Activated CD4-positive, alpha-beta memory T cell treated with anti-CD3 and anti-CD28 coated beads for 36 hours (primary cell): ENCODE measurements at places on chromosomes 12 and 14. TPM values are rescaled to one million over a fixed set of nuclear protein-coding genes. Genes with fewer than 3 reads are reported as not detected.

FGF23 gene
- not detected for total RNA-seq

LBHD2 gene
- total RNA-seq: not detected

DTX1 gene
- total RNA-seq: 12.4 TPM

EPYC gene
- not detected for total RNA-seq

ASIC1 gene
- 1.6 TPM for total RNA-seq

GPR162 gene
- total RNA-seq: not detected

SLC38A4 gene
- total RNA-seq: not detected

RNASE7 gene
- total RNA-seq: not detected

PIANP gene
- 0.44 TPM for total RNA-seq

GRCh38 chr14:39342768-39343167, 89.5 kb downstream of the FBXO33 start:
- no peaks in the 10 kb centered on the region for H3K27me3 ChIP-seq
- no peak for DNase-seq
- peaks cover 12% of the 10 kb centered on the region for H3K4me1 ChIP-seq
- peaks cover 17% of the 10 kb centered on the region for H3K36me3 ChIP-seq
- H3K4me3 ChIP-seq: no peak overlapping the region

- no peak for DNase-seq
- peaks cover 21% of the 10 kb centered on the region for H3K4me1 ChIP-seq
- no peaks in the 10 kb centered on the region for H3K27me3 ChIP-seq
- no peak overlapping the region for H3K27ac ChIP-seq
These were observed 13.8 kb downstream of the ZCCHC8 start for GRCh38 chr12:122486805-122487426.

DNA sequence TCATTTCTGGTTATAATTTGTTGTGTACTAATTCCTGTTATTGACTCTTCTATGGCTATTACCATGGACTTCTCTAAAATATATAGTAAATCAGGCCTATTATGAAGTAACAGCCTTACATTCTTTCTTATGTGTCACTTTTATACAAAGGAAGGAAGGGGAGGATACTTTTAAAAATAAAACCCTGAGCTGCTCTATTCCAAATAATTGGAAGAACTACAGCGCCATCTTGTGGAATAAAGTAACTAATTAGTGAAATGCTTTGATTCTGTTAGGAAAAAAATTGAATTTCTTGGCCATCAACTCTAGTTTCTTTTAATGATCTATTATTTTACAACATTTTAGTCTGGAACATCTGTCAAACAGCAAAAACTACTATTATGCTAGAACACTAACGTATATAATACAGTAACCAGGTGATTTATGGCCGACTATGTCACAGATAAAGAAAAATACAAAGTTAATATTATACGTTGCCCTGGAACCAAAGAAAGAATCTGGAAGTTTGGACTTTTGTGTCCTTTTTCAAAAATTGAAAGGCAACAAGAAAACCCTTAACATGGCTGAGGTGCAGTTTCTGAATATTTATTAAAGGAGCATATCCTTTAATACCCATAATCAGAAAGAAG, 55.0 kb upstream of the NELL2 start:
- DNase-seq: no peak
- no peak overlapping the region for H3K27ac ChIP-seq
- H3K36me3 ChIP-seq: no peaks in the 10 kb centered on the region
- no peaks in the 10 kb centered on the region for H3K27me3 ChIP-seq
- H3K4me1 ChIP-seq: no peaks in the 10 kb centered on the region

DNA sequence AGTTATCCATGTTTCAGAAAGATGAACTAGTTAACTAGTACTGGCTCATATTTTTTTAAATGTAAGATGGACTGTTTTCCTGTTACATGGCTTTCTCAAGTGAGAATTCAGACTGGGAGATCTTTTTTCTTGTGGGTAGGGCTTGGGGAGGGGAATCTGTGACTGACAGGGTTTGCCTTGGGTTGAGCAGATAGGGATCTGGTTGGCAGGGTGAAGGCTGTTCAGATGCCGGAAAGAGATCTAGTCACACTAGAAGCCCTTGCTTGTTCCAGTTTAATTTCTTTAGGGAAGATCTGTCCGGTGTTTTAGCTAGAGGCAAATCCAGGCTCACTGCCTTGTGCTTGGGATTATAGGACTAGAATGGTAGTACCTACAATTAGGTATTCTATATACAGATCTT, 63.2 kb downstream of the FBXO33 start:
- peaks cover 23% of the 10 kb centered on the region for H3K36me3 ChIP-seq
- no peaks in the 10 kb centered on the region for H3K27me3 ChIP-seq
- H3K4me3 ChIP-seq: no peak overlapping the region
- no peak overlapping the region for H3K27ac ChIP-seq

DNA sequence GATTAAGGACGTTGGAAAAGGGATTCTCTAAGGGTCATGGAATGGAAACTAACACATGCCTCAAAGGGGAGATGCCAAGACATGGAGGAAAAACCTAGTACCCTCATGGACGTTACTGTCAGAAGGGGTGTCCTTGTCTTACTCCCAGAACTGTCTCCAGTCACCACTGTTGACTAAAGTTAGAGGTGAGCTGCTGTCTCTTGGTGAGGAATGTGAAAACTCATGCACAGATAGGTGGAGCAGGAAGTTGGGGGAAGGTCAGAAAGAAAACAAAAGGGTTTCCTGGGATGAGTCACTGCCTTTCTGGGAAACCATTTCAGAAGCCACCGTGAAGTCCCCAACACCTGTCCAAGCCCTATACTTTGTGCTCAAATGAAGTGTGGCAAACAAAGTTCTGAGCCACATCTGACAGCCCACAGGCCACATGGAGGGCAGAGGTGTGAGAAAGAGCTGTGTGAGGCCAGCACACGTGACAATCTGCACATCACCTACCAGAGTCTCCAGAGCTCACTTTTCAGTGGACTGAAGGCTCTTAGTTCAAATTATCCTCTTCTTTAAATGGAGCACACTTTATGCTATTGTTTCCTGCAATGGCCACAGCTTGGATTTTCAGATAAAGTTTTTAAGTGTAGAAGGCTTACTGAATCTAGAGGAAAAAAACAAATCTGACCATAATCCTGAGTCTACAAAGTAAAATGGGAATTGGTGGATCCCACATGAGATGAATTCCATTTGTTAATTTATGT, 92.9 kb upstream of the EGLN3 start:
- H3K27ac ChIP-seq: peak overlapping the region; percentile 69
- peaks cover 33% of the 10 kb centered on the region for H3K4me1 ChIP-seq
- H3K36me3 ChIP-seq: no peaks in the 10 kb centered on the region
- no peak overlapping the region for H3K4me3 ChIP-seq
- no peaks in the 10 kb centered on the region for H3K27me3 ChIP-seq
- peak; percentile 89 for DNase-seq

DNA sequence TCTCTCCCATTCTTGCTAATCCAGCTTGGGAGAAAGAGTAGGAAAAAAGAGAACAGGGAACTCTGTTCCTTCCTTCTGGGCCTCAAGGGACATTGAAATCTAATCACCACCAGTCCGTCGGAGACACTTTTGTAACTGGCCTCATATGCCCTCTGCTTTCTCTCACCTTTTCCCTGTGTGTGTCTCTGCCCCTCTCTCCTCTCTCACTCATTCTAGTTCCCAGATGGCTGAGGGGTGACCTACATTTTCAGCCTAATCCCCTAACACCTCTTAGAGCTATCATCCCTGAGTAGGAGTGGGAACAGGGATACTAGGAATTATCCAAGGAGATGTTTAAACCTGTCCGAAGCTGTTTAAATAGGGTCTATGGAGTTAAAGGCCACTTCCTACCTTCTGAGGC, 8.9 kb upstream of the PCK2 start:
- H3K4me3 ChIP-seq: no peak overlapping the region
- H3K4me1 ChIP-seq: peaks cover 12% of the 10 kb centered on the region
- H3K27me3 ChIP-seq: no peaks in the 10 kb centered on the region
- no peak overlapping the region for H3K27ac ChIP-seq

DNA sequence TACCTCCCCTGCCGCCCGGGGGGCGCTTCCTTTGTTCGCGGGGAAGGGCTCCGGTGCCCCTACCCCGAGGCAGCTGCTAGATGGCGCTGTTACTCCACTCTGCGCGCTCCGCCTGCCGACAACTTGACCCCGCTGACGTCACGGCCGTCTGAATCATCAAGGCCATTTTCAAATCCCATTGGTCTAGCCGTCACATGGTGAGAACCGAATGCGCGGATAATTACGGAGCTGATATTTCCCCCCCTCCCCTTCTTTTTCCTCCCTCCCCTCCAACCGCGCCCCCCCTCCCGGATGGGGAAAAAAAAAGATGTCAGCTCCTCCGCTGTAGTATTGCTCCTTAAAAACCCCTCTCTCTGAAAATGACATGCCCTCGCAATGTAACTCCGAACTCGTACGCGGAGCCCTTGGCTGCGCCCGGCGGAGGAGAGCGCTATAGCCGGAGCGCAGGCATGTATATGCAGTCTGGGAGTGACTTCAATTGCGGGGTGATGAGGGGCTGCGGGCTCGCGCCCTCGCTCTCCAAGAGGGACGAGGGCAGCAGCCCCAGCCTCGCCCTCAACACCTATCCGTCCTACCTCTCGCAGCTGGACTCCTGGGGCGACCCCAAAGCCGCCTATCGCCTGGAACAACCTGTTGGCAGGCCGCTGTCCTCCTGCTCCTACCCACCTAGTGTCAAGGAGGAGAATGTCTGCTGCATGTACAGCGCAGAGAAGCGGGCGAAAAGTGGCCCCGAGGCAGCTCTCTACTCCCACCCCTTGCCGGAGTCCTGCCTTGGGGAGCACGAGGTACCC, at the start of gene HOXC10:
Gene HOXC10, plus strand, starts transcription at position 246 of the 791 bp plus-strand sequence. Its CDS starts 114 bp downstream, at position 360.
- H3K27ac ChIP-seq: no peak within 1 kb of the TSS
- no peaks in the 10 kb centered on the region for H3K36me3 ChIP-seq
- H3K4me3 ChIP-seq: peak within 1 kb of the TSS; percentile 52
- H3K4me1 ChIP-seq: peaks cover 25% of the 10 kb centered on the region

- no peak overlapping the region for H3K4me3 ChIP-seq
- no peak overlapping the region for H3K27ac ChIP-seq
- no peak for DNase-seq
- peaks cover 11% of the 10 kb centered on the region for H3K27me3 ChIP-seq
- H3K36me3 ChIP-seq: no peaks in the 10 kb centered on the region
These were observed 43.2 kb downstream of the PLEKHG7 start for GRCh38 chr12:92745856-92746550.

DNA sequence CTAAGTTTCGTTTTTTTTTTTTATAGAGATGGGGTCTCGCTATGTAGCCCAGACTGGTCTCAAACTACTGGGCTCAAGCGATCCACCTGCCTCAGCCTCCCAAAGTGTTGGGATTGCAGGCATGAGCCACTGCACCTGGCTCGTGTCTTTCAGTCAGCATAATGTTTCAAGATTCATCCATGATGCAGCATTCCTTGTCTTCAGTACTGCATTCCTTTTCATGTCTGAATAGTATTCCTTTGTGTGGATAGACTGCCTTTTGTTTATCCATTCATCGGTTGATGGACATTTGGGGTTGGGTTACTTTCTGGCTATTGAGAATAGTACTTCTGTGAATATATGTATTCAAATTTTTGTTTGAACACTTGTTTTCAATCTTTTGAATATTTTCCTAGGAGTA, 37.4 kb downstream of the HCAR2 start:
- H3K27me3 ChIP-seq: no peaks in the 10 kb centered on the region
- DNase-seq: no peak
- no peaks in the 10 kb centered on the region for H3K36me3 ChIP-seq
- no peak overlapping the region for H3K27ac ChIP-seq
- no peaks in the 10 kb centered on the region for H3K4me1 ChIP-seq
- no peak overlapping the region for H3K4me3 ChIP-seq

DNA sequence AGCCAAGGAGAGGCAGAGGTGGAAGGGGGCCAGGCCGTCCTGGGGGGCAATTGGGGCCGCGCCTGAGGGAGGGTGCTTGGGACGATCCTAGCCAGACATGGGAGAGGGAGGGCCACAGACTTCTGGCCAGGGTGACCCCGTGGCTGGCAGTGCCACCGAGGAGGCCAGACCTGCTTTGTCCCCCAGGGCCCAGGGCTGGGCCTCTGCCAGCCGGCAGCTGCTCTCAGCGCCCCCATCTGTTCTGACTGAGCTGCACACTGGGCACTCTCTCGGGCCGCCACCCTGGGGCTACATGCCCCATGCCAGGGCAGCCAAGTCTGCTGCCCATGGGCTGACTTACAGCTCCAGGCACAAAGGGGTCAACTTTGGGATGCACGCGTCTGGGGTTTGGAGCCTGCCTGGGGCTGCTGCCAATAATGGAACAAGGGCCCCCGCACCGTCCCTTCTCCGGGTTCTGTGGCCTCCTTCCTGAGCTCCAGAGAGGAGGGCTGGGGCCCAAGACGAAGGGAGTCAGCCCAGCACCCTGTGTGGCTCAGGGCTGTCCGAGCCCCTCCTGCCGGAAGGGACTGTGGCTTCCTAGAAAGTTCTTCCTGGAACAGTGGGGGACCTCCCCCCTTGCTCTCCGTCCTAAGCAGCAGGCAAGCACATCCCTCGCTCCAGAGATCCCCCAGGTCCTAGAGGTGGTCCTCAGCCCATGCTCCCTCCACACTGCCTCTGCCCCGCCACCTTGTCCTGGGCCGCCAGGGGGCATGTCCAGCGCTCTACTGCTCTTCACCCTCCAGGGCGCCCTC, 1.1 kb downstream of the ADSS1 start:
- peak; percentile 16 for DNase-seq
- no peaks in the 10 kb centered on the region for H3K4me1 ChIP-seq
- peak overlapping the region; percentile 23 for H3K4me3 ChIP-seq

GRCh38 chr14:105375635-105376057, 22.7 kb upstream of the TEX22 start:
- no peaks in the 10 kb centered on the region for H3K27me3 ChIP-seq
- H3K4me1 ChIP-seq: peaks cover 11% of the 10 kb centered on the region
- DNase-seq: peak; percentile 82
- peak overlapping the region; percentile 34 for H3K27ac ChIP-seq
- no peaks in the 10 kb centered on the region for H3K36me3 ChIP-seq

GRCh38 chr12:46492471-46493085, 120.0 kb upstream of the SLC38A2 start:
- no peaks in the 10 kb centered on the region for H3K36me3 ChIP-seq
- H3K27me3 ChIP-seq: no peaks in the 10 kb centered on the region
- no peak for DNase-seq
- H3K4me1 ChIP-seq: no peaks in the 10 kb centered on the region
- H3K4me3 ChIP-seq: no peak overlapping the region

- H3K27ac ChIP-seq: no peak overlapping the region
- no peak overlapping the region for H3K4me3 ChIP-seq
- no peaks in the 10 kb centered on the region for H3K36me3 ChIP-seq
- peaks cover 12% of the 10 kb centered on the region for H3K27me3 ChIP-seq
- no peak for DNase-seq
These were observed 186.6 kb upstream of the DIO3 start for GRCh38 chr14:101374373-101375338.

GRCh38 chr14:105526776-105527380, 495 bp downstream of the TMEM121 start:
- H3K27me3 ChIP-seq: peaks cover 2% of the 10 kb centered on the region
- peak; percentile 26 for DNase-seq
- H3K27ac ChIP-seq: peak overlapping the region; percentile 23
- peaks cover 20% of the 10 kb centered on the region for H3K4me1 ChIP-seq

GRCh38 chr12:51631591-51631990, 40.6 kb downstream of the SCN8A start:
- no peak overlapping the region for H3K27ac ChIP-seq
- H3K4me1 ChIP-seq: no peaks in the 10 kb centered on the region
- H3K27me3 ChIP-seq: peaks cover 20% of the 10 kb centered on the region
- H3K4me3 ChIP-seq: no peak overlapping the region

- no peak overlapping the region for H3K27ac ChIP-seq
- H3K27me3 ChIP-seq: no peaks in the 10 kb centered on the region
- H3K4me3 ChIP-seq: no peak overlapping the region
- peaks cover 52% of the 10 kb centered on the region for H3K4me1 ChIP-seq
These were observed 27.8 kb downstream of the PELI2 start for GRCh38 chr14:56145965-56146364.

GRCh38 chr14:93903342-93904184, 23.6 kb upstream of the FAM181A start:
- no peaks in the 10 kb centered on the region for H3K36me3 ChIP-seq
- H3K27ac ChIP-seq: no peak overlapping the region
- H3K27me3 ChIP-seq: peaks cover 12% of the 10 kb centered on the region
- H3K4me1 ChIP-seq: no peaks in the 10 kb centered on the region
- H3K4me3 ChIP-seq: no peak overlapping the region
